ENCODE measurements at places on chromosomes 13 and 19.

- DNase-seq: no peak
These were observed 11.8 kb upstream of the HMGB1 start for GRCh38 chr13:30477346-30478195.

DNA sequence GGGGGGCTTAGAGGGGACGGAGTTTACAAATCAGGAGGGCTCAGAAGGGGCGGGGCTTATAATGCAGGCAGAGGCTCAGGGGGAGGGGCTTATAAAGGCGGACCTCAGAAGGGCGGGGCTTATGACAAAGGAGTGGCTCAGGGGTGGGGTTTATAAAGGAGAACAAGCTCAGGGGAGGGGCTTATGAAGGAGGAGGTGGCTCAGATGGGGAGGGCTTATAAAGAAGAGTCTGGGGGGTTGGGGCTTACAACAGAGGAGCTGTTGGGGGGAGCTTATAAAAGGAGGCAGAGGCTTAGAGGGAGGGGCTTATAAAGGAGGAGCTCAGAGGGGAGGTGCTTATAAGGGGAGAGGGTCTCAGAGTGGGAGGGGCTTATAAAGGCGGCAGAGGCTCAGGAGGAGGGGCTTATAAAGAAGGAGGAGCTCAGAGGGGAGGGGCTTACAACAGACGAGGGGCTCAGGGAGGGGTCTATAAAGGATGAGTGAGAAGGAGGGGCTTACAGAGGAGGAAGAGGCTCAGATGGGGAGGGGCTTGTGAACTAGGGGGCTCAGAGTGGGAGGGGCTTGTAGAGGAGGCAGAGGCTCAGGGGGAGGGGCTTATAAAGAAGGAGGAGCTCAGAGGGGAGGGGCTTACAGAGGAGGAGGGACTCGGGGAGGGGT lies 1.0 kb downstream of the SMIM24 start:
- DNase-seq: no peak

- DNase-seq: no peak
These were observed 10.7 kb downstream of the PTGIR start for GRCh38 chr19:46614114-46614722.

DNA sequence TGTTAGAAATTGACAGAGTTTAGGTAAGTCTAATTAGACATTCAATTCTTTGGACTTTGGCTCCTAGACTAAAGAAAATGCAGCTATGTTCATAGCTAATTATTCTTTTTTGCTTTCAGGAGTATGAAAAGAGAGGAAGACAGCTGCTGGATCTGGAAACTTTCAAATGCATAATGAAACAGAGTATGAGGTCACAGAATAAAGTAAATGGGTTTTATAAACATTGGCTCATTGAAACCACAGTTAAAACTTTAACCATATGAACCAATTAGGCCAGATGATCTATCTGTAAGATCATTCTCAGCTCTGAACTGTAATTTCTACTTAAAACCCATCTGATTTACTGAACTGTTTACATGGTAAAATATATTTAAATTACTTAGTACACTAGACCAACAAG lies 82.7 kb downstream of the TEX26 start:
- DNase-seq: no peak

DNA sequence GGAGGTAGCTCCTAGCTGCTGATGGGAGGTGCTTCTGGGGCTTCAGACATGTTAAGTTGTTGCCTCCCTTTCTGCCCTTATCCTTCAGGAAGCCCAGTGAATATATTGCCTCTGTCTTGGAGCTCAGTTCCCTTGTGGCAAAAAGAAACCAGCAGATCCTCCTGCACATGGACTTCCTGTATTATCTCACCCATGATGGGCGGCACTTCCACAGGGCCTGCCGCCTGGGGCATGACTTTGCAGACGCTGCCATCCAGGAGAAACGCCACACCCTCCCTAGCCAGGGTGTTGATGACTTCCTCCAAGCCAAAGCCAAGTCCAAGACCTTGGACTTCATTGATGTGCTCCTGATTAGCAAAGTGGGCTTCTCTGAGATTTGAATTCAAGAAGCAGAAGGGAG lies 6.0 kb upstream of the CYP4F12 start:
- no peak for DNase-seq
